Effector memory CD4-positive, alpha-beta T cell (primary cell): ENCODE measurements at places on chromosomes 6 and 20.

GRCh38 chr6:157264701-157265100 is 58.6 kb downstream of the TMEM242 start:
- no peak for DNase-seq

DNA sequence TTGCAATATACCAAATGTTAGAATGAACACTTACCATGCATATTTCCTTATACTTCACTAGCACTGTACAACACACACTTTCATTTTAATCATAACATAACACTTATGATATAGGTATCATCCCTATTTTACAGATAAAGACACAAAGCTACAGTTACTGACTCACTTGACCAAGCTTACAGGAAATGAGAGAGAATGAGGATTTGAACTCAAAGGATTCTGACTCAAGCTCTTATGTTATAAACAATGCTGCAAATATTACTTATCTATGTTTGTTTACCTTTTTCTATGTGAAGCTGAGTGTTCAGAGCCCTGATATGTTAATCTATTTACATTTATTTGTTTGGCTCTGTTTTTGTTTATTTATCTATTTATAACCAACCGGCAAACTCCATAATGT is 245.4 kb downstream of the PTPRK start:
- no peak for DNase-seq

DNA sequence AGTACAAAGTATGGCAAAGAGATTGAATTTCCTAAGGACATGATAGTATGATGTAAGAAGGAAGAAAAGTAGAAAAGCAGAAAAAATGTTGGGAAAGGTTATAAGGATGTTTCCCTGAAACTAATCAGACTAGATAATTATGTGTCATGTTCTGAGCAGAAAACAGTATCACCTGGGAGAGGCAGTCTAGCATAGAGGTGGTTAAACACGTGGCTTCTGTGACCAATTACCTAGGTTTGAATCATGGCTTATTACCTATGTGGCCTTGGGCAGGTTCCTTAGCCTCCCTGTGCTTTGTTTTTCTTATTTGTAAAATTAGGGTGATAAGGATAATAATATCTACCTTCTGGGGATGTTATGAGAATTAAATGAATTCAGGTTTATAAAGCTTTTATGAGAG is 38.0 kb downstream of the SCGN start:
- no peak for DNase-seq

DNA sequence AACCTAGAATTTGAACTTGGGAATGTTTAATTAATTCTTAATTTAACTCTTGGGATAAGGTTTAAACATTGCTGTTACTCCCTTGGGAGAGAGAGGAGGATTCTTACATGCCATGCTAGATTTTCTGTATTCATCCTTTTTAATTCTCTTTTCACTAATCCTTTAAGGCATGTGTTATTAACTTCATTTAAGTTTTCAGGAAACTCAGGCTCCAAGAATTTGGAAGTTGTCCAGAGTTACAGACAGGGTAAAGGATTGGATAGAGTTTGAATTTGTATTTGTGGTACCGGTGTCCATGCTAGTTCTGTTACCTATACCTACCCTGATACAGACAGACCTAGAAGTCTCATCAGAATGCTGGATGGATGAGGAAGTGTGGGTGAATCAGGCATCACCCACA is 23.7 kb downstream of the DOK5 start:
- DNase-seq = no peak

- no peak for DNase-seq
These were observed 105.2 kb downstream of the OR2B2 start for GRCh38 chr6:27806981-27807440.
